ENCODE measurements at places on chromosomes 7 and 10. TPM values are rescaled to one million over a fixed set of nuclear protein-coding genes. Genes with fewer than 3 reads are reported as not detected.

- no peak for DNase-seq
These were observed 62.9 kb upstream of the ZNF92 start for GRCh38 chr7:65310761-65311160.

Gene CACNA2D1
- 30.1 TPM for total RNA-seq

GRCh38 chr10:14787938-14788337 lies 13.2 kb upstream of the FAM107B start:
- no peak for DNase-seq

- no peak for DNase-seq
These were observed 448.5 kb upstream of the ANKRD30A start for GRCh38 chr10:36676756-36677430.

Gene CPXM2
- total RNA-seq = 2.1 TPM
